Osteocyte (in vitro differentiated cells): ENCODE measurements at places on chromosomes 6 and 20. TPM values are rescaled to one million over a fixed set of nuclear protein-coding genes. Genes with fewer than 3 reads are reported as not detected.

OOEP gene
- total RNA-seq: not detected in 2 replicates

EDN3 gene
- not detected in 2 replicates for total RNA-seq

FAM110A gene
- 2.6 and 2.7 TPM in 2 replicates for total RNA-seq

ZFP57 gene
- total RNA-seq: not detected in 2 replicates

MUC21 gene
- not detected in 2 replicates for total RNA-seq

DNA sequence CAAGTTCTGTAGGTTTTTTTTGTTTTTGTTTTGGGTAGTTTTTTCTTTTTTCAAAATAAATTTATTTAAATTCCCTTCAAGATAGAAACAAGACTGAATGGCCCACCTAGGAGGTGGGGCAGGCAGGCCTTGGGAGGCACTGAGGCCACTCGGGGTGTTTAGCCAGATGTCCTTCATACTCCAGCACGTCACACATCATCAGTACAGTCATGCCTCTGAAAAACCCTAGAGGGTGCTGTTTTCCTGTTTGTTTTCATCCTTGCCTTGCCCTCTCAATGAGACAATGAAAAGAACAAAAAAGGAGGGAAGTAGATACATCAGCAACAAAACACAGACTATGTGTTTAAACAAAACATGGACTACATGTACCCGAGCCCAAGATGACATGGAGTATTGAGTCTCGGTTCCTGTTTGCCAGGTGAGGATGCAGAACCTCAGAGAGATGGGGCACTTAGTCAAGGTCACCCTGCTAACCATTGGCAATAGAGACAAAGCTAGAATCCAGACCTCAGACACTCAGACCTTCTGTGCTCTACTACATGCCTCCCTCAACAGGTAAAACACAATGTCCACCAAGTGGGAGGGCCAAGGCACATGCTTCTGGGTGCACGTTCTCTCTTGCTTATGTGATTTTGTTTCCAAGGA is 26.8 kb upstream of the CLIC5 start:
- H3K36me3 ChIP-seq: no peaks in the 10 kb centered on the region
- no peak overlapping the region for H3K4me3 ChIP-seq
- DNase-seq: no peak
- H3K27me3 ChIP-seq: peaks cover 9% of the 10 kb centered on the region

- H3K27me3 ChIP-seq: peaks cover 74% of the 10 kb centered on the region
- no peak overlapping the region for H3K4me3 ChIP-seq
- no peak overlapping the region for H3K27ac ChIP-seq
- DNase-seq: no peak
- H3K4me1 ChIP-seq: peaks cover 12% of the 10 kb centered on the region
Observed at GRCh38 chr6:150146436-150146835, 3.6 kb downstream of the PPP1R14C start.

- H3K27me3 ChIP-seq: peaks cover 8% of the 10 kb centered on the region
- no peak for DNase-seq
- no peak overlapping the region for H3K27ac ChIP-seq
- H3K4me3 ChIP-seq: no peak overlapping the region
Observed at GRCh38 chr6:227812-228338, 64.4 kb upstream of the DUSP22 start.
